ENCODE measurements at places on chromosomes 16 and 17. TPM values are rescaled to one million over a fixed set of nuclear protein-coding genes. Genes with fewer than 3 reads are reported as not detected.

The CES2 gene
- 25.5 TPM for total RNA-seq

The GSG1L2 gene
- total RNA-seq: not detected

The CX3CL1 gene
- 8.6 TPM for total RNA-seq

DNA sequence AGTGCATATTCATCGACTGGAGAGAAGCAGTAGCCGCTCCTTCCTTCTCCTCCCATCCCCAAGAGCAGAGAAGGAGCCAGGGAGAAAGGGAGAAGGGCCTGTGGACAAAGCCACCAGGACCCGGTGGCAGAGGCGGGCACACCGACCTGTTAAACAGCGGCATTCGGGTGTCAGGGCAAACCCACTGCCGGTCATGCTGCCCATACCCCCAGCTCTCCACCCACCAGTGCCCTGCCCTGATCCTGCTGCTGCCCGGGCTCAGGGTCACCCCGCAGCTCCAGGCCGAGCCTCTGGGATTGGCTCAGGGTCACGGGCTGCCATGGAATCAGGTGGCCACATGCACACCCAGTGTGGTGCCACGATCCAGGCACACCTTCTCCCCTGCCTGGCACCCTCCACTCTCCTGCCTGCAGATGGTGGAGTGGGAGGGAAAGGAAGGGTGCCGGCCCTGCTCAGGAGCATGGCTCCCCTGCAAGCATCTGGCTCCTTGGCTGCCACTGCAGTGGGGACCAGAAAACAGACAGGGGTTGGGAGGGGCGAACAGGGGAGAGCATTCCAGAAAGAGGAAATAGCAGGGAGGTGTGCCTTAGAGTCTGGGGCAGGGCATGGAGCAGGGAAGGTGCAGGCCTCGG lies 18.3 kb upstream of the RASD1 start:
- no peaks in the 10 kb centered on the region for H3K27me3 ChIP-seq
- DNase-seq: no peak
- H3K4me1 ChIP-seq: no peaks in the 10 kb centered on the region
- H3K4me3 ChIP-seq: no peak overlapping the region
- H3K36me3 ChIP-seq: no peaks in the 10 kb centered on the region

GRCh38 chr17:60073621-60074020 lies 5.1 kb downstream of the HEATR6 start:
- no peak for DNase-seq
- no peaks in the 10 kb centered on the region for H3K4me1 ChIP-seq
- peaks cover 28% of the 10 kb centered on the region for H3K36me3 ChIP-seq

- H3K27me3 ChIP-seq: peaks cover 100% of the 10 kb centered on the region
Observed at GRCh38 chr17:14302431-14303099, 1.7 kb downstream of the HS3ST3B1 start.
